SW 1271 (cell line): ENCODE measurements at places on chromosomes 1 and 21.

DNA sequence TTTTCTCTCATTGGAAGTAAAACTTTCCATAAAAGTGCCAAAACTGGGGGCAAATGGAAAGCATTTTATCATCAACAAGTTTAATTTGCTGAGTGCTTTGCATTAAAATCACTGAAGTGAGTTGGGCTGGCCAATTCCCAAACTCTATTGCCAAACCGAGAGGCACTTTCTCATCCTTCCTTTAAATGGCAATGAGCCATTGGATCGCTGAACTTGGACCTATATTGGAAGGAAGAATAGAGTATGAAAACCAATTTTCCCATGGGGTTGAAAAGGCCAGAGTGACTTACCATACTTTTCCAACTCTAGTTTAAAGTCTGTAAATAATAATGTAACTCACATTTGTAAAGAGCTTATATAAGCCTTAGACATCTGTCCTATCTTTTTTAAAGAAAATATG, 189.1 kb upstream of the C1orf87 start:
- DNase-seq, result no peak

- DNase-seq, result no peak
Observed at GRCh38 chr1:24275510-24275909, 43.6 kb upstream of the GRHL3 start.

DNA sequence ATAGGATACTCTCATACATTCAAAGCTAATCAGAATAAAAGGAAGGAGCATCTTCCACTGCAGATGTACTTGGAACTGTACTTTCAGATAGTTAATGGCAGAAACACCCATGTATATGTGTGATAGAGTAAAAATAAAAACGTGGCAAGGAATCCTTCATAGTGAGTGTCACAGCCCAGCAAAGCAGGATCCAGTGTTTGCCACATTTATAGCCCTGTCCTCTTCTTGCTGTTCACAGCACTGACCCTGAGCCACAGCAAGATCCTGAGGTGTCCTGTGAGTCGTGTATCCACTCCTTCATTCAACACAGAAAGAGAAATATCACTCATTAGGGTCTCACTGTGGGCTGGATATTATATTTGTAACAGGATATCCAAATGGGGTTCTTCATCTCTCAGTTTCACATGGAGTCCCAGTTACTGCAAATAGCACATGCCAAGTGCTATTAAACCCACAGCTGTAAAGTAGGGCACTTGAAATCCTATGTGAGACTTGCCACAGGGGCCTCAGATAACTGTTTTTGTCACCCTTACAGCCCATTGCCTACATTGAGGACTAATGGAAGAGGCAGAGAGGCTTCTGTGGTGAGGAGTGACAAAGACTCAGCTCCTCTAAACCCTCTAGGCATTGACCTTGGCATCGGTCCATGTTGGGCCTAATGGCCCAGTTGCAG, 41.3 kb downstream of the CYP2J2 start:
- no peak for DNase-seq

DNA sequence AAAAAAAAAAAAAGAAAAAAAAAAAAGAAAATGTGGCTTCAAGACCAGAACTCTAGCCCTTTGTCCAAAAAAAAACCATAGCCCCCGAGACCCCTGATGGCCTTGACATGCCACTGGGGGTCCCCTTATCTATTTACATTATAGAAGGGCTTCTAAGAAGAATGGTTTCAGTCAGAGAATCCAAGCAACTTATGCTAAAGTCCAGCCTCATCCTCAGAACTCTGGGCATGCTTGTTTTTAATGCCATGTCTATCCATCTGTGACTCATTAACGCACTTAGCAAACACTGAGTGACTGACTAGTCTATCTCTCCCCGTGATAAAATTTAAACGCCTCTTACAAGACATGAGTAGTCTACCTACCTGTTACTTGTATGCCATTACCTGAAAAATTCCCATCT, 29.3 kb downstream of the ERG start:
- no peak for DNase-seq
